Smooth muscle cell of the brain vasculature (primary cell): ENCODE measurements at places on chromosomes 13 and 19.

DNA sequence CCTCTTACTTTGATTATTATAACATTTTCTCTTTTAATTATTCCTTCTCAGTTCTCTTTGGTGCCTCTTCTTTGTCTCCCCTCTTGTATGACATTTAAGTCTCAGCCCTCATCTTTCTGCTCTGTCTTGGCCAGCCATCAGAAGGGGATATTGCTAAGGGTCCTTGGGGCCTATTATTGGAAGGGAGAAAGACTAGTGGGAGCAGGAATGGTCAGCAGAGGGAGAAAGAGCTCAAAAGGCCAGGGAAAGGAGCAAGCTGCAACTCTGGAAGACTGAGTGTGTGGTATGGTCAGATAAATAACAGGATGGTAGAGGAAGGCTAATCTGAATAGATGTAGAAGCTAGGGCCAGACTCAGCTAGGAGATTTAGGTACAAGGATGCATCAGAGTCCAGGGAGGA is 336.9 kb downstream of the TDRD3 start:
- no peak for DNase-seq

GRCh38 chr13:108983273-108983672 is 353.9 kb downstream of the MYO16 start:
- no peak for DNase-seq

GRCh38 chr19:50498219-50499056 is 12.6 kb downstream of the JOSD2 start:
- no peak for DNase-seq

GRCh38 chr19:48353677-48354076 is 10.1 kb downstream of the TMEM143 start:
- no peak for DNase-seq

DNA sequence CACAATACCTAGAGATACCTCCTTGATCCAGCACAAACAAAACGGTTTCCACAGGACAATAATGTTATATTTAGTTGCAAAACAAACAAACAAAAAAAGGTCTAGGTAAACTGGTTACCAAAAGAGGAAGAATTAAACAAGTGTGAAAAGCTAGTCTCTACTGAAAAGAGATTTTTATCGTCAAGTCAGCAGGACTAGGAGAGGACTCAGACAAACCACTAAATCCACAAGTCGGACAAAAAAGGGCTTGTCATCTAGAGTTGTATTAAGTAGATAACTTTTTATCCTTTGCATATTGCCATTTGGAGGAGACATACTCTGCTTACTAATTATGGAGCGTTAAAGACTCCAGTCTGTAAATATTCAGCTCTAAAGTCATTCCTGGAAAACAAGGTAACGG is 9.9 kb upstream of the KPNA3 start:
- DNase-seq, result no peak

DNA sequence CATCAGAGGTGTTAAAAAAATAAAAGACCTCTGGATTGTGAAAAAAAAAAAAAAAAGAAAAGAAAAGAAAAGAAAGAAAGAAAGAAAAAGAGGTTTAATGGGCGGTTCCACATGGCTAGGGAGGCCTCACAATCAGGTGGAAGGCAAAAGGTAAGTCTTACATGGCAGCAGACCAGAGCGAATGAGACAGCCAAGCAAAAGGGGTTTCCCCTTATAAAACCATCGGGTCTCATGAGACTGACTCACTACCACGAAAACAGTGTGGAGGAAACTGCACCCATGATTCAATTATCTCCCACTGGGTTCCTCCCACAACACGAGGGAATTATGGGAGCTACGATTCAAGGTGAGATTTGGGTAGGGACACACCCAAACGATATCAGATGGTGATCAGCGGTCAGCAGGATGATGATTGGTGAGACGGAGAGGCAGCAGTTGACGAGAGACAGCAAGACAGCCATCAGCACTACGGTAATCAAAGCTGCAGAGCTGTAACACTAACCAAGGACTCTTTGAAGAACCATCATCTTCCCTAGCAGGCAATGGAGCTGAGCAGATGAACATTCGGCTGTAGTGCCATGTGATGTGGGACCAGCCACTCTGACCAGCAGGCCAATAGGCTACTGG is 3.9 kb upstream of the CD209 start:
- no peak for DNase-seq

- no peak for DNase-seq
These were observed 9.1 kb downstream of the SSBP4 start for GRCh38 chr19:18428173-18428786.

DNA sequence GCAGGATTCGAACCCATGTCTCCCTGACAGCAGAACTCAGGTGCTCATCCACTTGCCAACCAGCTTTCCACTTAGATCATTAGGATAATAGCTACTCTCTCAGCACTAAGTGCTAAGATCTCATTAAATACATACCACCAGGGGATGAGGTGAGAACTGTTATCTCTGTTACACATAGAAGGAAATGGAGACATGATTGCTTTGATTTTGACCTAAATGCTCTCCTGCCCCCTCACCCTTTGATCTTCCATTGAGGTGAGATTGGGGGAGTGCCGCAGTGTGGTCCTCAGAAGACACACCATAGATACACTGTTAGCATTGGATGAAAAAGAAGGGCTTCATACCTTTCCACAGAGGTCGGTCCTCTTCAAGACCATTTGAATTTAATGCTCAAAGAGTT is 38.9 kb upstream of the NPAS1 start:
- no peak for DNase-seq

- DNase-seq, result no peak
These were observed 192.4 kb downstream of the ZNF536 start for GRCh38 chr19:30564551-30565011.

DNA sequence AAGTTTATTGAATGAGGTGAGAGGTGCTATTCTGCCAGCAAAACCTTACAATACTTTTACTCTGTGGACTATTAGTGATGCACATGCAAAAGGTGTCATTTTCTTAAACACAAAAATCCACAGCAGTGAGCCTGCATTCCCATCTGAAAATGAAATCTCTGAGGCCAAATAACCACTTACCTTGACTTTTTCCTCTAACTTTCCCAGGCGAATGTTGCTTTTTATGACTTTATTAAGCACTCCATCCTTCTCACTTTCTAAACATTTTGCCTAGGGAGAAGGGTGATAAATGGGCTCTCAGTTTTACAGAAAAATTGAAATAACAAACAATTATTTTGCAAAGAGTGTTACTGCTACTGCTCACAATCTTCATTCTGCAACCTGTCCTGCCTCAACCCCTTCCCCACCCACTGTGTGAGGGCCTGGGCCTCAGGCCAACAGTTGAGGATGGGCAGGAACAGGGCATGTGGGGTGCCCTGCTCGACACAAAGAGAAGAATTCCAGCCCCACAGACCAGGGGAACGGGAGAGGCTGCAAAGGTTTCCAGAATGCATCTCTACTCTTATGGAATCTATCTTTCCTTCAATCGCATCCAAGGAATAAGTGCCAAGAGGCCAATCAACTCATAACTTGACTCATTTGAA is 18.1 kb upstream of the SLC7A9 start:
- no peak for DNase-seq

DNA sequence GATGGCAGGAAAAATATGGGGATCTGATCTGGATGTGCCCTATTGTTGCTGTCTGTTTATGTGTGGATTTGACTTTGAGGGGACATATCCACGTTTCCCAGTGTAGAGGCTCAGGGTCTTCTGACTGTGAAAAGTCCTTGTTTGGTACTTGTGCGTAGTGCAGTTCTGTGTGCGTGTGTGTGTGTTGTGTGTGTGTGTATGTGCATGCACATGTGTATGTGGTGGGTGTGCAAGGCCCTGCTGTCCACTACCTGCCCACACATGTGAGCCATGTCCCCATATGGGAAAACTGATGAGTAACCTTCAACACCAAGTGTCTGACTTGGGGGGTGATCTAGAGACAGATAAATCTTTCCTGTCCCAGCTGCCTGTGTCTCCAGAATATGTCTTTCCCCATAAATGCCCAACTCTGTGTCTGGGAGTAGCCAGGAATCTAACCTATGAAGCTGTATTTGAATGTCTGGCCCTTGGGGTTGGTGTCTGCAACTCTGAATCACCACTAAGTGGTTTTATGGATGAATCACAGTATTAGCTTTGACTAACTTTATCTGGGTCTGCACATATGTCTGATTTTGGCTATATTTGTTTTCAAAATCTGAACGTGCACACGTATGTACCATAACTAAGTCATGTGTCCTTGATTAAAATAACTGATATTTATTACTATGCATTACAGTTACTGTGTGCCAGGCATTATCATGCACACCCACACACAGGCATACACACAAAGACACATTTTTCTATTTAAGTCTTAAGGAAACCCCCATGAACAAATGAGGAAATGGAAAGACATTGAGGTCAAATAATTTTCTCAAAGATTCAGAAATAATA is 17.4 kb downstream of the KLK2 start:
- DNase-seq, result no peak

DNA sequence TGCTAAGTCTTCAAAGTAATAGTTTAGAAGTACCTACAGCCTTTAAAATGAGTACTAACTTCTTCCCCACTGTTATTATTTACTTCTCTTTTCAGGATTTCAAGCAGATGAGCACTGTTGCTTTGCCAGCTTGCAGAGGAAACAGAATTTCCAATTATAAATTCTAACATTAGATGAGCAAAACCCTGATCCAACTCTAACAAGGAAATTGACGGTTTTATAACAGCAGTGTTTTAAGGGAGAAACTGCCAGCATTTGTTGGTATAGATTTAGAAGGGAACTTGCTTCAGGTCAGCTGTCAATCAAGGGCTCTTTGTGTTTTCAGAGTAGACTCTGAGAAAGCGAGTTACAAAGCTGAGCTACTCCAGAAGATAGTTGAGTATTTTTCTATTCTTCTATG is 120.5 kb downstream of the RAP2A start:
- no peak for DNase-seq

GRCh38 chr19:5172859-5173630 is 167.6 kb downstream of the PTPRS start:
- DNase-seq, result peak; percentile 85

DNA sequence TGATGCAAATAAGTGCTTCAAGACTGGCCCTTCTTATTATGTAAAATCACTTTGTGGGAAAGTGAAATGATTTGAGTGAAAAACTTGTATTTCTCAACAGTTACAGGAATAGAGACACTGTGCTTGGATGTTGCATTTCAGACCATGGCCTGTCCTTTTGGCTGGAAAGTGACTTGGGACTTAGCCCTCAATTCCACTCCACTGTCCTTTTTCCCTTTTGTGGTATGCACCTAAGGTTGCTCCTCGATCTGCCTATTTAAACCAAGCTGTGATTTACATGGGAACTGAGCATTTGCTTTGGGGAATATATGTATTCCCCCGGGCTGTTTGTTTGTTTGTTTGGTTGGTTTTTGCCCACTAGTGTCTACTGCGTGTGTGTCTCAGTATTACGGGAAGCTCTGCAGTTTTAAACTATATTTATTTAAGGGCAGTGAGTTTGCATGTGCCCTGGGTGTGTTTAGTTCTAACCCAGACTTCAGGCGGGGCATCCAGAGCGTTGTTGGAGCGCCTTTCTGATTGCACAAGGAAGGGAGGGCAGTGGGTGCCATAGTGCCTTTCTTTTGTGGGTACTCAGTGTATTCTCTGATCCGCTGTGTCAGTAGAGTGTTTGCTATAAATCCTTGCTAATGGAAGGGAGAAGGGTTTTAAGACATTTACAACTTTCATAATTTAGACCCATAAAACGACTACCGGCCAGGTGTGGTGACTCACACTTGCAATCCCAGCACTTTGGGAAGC is 18.2 kb upstream of the RNF113B start:
- DNase-seq, result no peak

- DNase-seq, result no peak
These were observed 181.1 kb downstream of the URI1 start for GRCh38 chr19:30123119-30123518.

DNA sequence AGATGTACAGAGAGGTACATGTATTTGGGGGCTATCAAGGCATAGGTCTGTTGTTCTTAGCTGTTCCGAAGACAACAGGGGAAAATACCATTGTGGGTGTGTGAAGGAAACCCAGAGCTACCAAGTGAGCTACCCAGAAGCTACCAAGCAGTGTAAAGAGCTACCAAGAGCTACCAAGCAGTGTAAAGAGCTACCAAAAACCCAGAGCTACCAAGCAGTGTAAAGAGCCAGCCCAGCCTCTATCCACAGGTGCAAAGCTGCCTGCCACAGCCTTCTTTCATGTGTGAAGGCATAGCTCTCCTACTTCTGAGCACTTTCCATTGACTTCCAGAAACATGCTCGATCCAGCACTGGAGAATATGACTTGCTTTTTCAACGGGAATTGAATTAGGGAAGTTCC is 145.7 kb downstream of the AKAP11 start:
- no peak for DNase-seq

DNA sequence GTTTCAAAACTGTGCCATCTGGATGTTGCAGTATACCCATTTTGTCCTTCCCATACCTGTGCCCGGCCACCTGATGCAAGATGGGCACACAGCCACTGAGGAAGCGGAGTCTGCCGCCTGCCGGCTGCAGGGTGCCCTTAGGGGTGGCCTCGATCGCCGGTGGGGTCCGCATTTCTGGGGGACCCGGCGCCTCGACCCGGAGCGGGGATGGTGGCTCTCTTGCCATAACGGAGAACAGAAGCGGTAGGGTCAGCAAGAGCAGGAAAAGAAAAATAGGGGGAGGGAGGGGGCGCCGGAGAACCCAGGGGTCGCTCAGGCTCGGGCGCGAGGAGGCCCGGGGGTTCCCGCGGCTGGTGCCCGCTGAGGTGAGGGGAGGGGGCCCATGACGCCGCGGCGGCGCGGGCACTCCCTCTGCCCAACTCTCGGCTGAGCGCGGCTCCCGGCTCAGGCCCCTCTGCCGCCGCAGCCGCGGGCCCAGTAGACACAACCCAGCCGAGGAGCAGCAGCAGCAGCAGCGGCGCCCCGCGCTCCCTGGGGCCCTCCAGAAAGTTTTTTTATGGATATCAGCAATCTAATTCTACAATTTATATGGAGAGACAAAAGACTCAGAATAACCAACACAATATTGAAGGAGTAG is 13.8 kb upstream of the CYP4F2 start:
- no peak for DNase-seq

GRCh38 chr19:52248241-52248640 is 21.1 kb upstream of the ZNF766 start:
- no peak for DNase-seq

DNA sequence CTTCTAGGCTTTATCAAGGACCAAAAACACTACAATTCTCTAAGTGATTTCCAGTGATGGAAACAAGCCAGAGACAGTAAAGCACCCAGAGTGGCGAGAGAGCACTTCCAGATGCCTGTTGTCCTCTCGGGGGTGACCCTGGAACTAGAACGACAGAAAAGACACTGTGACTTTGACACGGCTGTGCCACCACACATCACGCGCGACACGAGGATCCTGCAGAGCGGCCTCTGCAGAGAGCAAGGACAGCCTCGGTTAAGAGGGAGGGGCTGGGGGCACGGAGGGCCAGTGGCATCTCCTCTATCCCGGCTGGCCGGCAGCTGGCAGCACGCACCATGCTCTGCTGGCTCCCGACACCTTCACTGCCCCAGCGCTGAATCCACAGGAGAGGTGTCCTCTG is 42.3 kb downstream of the SUGP2 start:
- no peak for DNase-seq

DNA sequence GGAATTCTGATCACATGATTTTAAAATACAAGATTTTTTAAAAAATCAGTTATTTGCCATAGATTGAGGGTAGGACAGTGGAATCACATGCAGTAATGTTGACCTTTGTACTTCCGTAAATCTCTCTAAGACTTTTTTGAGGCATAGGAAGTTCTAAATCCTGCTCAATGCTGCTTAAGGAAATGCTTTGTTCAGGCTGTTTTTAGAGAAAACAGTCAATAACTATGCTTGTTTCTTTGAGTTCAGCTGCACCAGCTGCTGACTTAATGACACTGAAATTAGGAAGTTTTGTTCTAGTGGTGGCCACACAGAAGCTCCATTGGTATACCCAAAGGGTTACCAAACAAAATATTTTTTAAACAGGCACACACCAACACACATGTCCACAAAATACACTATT is 60.9 kb downstream of the KLF12 start:
- DNase-seq, result no peak

- no peak for DNase-seq
These were observed 98.1 kb upstream of the SLITRK1 start for GRCh38 chr13:83980331-83980730.
